ENCODE measurements at places on chromosomes 12 and 14.
A peak's percentile ranks its signal among the peaks of the same experiment; 100 is the strongest.

- peak; percentile 19 for DNase-seq
Observed at GRCh38 chr12:56230432-56231183, 757 bp downstream of the SLC39A5 start.

GRCh38 chr12:14892726-14893505, 7.3 kb upstream of the MGP start:
- no peak for DNase-seq

DNA sequence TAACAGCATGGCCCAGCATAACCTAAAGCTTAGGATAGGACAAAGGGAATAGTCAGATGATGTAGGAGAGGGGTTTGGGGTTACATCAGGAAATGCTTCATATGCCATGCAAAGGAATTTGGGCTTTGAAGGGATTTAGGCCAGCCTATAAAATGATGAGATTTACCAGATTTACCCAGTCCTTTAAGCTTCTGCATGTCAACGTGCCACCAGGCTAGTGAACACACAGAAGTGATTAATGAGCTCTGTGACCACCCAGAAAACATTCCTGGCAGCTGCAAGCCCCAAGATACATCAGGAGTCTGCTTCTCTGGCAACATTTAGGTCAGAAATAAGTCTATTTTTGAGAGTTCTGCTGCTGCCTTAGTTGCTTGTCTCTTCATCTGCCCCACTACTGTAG, 118.3 kb downstream of the LRIG3 start:
- DNase-seq = no peak

- DNase-seq = no peak
Observed at GRCh38 chr14:52929192-52929807, 21.6 kb downstream of the FERMT2 start.

DNA sequence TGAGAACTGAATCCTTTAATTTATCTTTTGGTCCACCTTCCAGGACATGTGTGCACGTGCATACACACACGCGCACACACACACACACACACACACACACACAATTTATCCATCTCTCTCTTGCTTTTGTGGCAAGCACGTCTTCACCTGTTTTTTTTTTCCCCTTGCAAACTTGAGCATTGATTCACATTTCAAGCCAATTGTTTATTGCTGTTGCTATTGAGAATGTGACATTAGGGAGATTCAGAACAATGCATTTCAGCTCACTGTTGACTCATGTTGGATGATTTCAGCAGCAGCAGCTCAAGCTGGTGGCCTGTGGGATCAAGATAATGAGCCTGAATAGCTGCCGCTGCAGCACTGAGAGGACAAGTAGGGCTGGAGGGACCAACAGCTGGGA, 128.9 kb downstream of the SNAPC1 start:
- peak; percentile 39 for DNase-seq

- DNase-seq = peak; percentile 28
Observed at GRCh38 chr14:100114109-100114765, 45.2 kb downstream of the DEGS2 start.

DNA sequence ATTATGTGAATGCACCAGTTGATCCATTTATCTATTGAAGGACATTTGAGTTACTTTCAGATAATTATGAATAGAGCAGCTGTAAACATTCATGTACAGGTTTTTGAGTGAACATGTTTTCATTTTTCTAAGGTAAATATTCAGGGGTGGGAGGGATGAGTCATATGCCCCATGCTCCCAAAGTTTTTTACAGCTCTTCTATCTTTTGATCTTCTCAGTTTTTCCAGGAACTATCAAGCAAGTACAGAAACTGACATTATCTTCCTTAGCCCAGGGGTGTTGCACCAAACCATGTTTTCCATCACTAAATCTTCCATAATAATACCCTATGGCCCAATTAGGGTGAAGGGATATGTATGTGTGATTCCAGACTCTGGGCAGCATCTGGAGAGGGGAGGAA, 384.5 kb downstream of the EMP1 start:
- no peak for DNase-seq

DNA sequence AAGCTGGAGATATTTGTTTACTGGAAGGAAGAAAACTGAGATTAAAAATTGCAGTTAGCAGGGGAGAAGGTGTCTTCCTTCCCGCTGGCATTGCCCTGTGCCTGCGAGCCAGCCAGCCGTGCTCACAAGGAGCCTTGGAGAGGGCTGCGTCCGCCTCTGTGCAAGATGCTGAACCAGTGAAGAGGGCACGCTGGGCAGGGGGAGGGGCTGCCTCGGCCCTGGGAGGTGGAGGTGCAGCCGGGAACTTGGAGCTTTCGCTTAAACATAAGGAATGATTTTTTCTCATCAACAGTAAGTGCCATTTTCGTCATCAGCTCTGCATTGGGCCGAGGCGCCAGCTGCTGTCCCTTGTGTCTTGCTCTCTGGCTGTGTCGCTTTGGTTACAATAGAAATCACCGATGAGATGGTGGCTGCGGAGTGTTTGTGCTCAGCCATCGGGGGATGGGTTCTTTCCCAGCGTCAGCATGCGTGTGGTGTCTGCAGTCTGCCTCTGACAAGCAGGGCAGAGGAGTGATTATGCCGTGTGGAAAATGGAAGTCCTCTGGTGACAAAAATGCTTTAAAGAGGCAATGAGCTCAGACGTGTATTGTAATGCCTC, 97.3 kb downstream of the ESR2 start:
- DNase-seq = no peak

GRCh38 chr12:65962921-65963861, 138.9 kb downstream of the HMGA2 start:
- DNase-seq = peak; percentile 45

DNA sequence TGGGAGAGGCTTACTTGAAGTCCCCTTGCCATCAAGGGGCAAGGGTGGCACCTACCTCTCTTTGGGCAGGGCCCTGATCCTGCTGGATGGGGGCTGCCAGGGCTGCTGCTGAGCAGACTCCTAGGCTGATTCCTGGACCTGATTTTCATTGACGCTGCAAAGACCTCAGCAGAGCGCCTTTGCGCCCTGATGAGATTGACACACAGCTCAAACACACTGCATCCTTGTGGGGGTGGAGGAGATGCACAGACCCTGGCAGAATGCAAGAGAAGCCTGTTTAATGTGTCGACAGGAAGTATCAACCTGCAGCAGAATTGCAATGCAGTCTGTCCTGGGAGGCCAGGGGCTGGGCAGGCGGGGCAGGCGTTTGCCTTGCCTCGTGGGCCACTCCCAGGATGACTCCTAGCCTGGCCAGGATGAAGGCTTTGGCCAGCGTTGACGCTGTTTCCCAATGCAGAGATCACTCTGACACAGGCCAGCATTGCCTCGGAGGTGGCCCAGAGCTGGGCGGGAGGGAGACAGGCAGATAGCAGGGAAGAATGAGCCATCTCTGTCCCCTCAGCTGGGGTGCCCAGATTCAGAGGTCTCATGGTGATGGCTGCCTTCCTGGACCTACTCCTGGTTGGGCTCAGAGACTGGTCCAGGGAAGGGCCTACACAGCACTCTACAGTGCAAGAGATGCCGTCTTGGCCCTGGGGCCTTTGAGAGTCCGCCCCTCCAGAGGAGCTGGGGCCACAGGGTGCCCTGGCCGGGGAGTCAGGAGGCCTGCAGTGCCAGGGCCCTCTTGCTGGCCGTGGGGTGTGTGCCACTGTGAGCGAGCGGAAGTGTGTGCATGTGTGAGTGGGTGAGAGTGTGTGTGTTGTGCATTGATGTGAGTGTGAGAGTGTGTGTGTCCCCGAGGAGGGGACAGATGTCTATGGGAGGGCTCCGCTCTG, 108.3 kb downstream of the KIF26A start:
- no peak for DNase-seq

DNA sequence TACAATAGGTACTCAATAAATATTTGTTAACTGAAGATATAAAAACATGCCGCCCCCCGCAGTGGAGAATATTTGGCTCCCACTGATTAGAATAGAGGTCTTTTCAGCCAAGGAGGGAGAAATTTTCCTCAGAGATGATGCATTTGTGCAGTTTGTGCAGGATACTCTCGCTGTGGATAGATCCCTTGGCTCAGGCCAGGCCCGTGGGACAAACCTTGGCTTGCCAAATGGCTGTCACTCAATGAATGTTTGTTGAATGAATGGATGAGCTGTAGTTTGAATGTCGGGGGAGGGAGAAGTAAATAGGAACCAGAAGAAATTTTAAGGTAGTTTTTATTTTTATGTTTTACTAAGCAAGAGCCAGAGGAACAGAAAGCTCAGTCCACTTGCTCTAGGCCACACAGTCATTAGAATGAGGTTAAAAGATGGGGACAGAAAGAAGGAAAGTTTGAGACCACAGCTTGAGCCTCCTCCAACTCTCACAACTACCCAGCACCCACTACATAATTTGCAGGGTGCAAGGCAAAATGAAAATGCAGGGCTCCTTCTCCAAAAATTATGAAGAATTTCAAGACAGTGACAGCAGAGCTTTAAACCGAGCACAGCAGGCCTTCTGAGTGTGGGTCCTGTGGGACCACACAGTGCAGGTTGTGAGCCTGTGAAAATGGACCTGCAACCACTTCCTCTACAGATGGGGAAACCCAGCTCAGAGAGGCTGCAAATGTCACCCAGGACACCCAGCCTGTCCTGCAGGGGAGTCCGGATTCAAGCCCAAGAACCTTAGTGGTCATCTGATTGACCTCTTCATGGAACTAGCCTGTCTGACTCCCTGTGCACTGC, 51.4 kb downstream of the WSCD2 start:
- no peak for DNase-seq

GRCh38 chr12:40312982-40313576, 88.3 kb downstream of the LRRK2 start:
- DNase-seq = peak; percentile 26

GRCh38 chr14:89955022-89955744, 544 bp upstream of the TDP1 start:
- DNase-seq = no peak

DNA sequence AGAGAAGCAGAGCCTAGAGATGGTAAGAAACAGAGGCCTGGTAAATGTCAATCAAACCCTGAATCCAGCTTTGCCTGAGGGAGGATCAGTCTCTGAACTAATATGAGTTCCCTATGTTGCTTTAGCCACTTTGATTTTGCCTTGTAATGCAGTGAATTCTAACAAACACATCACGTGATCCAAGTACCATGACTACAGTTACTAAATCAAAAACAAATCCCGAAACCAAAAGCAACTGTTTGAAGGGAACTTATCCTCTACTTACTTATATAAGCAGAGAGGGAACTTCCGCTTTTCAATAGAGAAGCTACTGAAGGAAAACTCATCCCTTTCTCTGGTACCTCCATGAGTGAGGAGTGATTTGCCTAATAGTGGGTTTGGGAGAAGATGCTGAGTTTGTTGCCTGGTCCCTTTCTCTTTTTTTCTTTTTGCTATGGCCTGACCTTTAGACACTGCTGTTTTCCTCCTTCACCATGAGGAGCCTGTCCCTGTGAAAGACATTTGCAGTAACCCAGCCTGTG, 7.7 kb upstream of the PPTC7 start:
- DNase-seq = peak; percentile 33

- no peak for DNase-seq
Observed at GRCh38 chr14:105213361-105213760, 32.2 kb upstream of the NUDT14 start.

DNA sequence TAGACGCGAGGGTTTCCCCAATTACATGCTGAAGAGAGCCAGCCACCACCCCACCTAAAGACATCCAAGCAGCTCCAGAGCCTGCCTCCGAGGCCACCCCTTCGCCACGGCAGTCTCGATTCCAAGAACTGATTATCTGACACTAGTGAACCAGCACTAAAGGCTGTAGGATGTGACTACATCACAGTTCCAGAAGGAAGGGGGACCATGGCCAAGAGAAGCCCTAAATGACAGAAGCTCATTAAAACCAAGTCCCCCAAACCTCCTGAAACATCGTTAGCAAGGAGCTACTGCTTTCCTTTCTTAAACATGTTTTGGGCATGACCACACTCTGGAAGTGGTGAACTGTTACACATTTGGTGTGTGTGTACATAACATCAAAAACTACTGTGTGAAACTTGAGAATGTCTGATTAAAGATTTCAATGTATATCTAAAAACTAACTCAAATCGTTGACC, 88.2 kb downstream of the DUSP16 start:
- no peak for DNase-seq

GRCh38 chr14:100441271-100441947, 118.3 kb downstream of the SLC25A47 start:
- no peak for DNase-seq

- peak; percentile 37 for DNase-seq
Observed at GRCh38 chr12:6276956-6277620, 33.4 kb upstream of the PLEKHG6 start.

- DNase-seq = no peak
Observed at GRCh38 chr12:33529031-33529430, 89.4 kb upstream of the SYT10 start.

DNA sequence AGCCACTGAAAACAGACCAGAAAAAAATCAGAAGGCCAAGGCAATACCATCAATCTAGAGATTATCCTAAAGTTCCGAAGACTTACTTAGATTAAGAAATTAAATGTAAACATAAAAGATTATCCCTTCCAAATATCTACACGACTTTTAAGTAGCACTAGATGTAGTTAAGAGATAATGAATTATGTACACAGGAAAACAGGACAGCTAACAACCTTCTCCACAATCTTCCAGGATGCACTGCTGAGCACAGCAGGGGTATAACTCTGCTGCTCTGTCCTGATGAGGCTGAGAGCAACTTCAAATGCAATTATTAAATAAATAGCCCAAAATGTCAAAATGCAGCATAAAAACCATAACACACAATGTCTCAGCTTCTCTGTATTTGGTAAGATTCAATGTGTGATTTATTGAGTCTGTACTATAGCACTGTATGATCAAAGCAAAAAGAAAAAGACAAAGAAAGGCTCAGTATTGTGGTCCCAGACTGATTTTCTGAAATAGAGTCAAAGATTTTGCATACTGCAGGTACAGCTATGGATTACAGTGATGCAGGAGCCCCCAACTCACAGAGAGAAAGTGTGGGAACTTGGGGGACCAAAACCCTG, 56.9 kb downstream of the TMTC1 start:
- no peak for DNase-seq

GRCh38 chr14:100771121-100771800, 44.6 kb downstream of the DLK1 start:
- no peak for DNase-seq

- no peak for DNase-seq
Observed at GRCh38 chr14:69259168-69259526, 811 bp upstream of the GALNT16 start.

- DNase-seq = no peak
Observed at GRCh38 chr14:33855672-33856071, 95.2 kb downstream of the EGLN3 start.

- no peak for DNase-seq
Observed at GRCh38 chr14:40630471-40630870, 976.2 kb upstream of the LRFN5 start.

- no peak for DNase-seq
Observed at GRCh38 chr14:33532553-33532952, 418.3 kb downstream of the EGLN3 start.

GRCh38 chr14:73977896-73978295, 27.8 kb downstream of the COQ6 start:
- DNase-seq = peak; percentile 11

DNA sequence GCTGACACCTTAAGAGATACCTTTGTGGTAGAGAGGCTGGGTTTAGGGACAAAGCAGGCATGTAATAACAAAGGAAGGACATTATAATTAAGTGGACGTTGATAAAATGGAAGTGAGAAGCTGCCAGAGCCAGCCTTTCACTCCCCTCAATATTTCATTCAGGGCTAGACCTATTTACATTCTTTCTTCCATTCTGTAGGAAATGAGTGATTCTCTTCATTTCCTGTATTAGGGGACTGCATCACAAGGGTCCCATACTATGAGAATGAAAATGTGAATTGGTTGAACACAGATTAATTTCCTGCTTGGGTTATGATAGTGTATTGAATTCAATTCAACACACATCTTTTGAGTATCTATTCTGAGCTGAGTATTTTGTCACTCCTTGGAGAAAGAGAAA, 143.0 kb downstream of the OTOGL start:
- DNase-seq = no peak

Data from kidney tubule cell (primary cell).